ENCODE measurements at places on chromosomes 16 and 17. TPM values are rescaled to one million over a fixed set of nuclear protein-coding genes. Genes with fewer than 3 reads are reported as not detected.

- DNase-seq, result no peak
Observed at GRCh38 chr16:83685615-83686165, 122.1 kb upstream of the HSBP1 start.

- DNase-seq, result no peak
Observed at GRCh38 chr17:82776454-82776853, 24.6 kb downstream of the TBCD start.

DNA sequence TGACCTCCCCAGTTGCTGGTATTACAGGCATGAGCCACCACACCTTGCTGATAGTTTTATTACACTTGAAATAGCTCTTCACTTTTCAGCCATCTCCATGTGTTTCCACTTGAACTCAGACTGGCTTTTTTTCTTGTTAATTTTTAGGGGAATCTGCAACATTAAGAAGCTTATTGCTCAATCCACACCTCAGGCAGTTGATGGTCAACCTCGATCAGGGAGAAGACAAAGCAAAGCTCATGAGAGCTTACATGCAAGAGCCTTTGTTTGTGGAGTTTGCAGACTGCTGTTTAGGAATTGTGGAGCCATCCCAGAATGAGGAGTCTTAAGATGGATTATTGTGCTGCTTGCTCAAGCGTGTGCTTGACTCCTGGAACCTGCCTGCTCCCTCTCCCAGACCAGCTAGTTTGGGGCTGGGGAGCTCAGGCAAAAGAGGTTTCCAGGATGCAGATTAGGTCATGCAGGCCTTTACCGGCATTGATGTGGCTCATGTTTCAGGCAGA is 8.6 kb downstream of the ZNHIT3 start:
- DNase-seq, result no peak

The SLC16A3 gene
- 6.4 TPM for total RNA-seq

GRCh38 chr17:69669441-69670178 is 255.1 kb downstream of the MAP2K6 start:
- no peak for DNase-seq

GRCh38 chr17:42898147-42898811 is 2.3 kb upstream of the G6PC1 start:
- DNase-seq, result no peak

The XAF1 gene
- total RNA-seq, result 69.6 TPM

- DNase-seq, result no peak
Observed at GRCh38 chr17:40323391-40324381, 14.7 kb downstream of the RARA start.

DNA sequence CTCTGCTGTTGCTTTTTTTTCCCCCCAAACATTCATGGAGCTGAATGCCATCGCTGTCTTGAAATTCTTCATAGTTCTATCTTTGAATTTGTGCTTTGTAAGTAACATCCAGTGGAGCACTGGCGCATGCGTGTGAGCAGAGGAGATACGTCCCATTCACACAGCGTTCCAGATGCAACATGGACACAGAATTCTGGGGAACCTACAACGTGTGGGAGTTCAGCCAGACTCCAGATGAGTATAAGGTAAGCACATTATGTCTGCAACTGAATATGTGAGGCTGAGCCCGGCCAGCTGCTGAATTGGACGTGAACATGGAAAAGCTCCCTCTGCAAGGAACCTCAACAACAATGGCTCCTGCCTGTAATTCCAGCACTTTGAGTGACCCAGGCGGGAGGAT is 4.3 kb upstream of the ATP1B2 start:
- DNase-seq, result no peak

GRCh38 chr17:40978575-40979151 is 5.5 kb downstream of the KRT40 start:
- no peak for DNase-seq

DNA sequence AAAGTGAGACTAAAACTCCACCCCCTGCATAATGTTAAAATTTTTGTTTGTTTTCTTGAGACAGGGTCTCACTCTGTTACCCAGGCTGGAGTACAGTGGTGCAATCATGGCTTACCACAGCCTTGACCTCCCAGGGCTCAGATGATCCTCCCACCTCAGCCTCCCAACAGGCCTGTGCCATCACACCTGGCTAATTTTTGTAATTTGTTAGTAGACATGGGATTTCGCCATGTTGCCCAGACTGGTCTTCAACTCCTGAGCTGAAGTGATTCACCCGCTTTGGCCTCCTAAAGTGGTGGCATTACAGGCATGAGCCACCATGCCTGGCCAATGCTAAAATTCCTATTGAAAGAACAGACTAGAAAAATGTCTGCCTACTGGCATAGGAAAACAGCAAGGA is 103.8 kb downstream of the TRIM37 start:
- no peak for DNase-seq

The GPR142 gene
- total RNA-seq, result not detected

DNA sequence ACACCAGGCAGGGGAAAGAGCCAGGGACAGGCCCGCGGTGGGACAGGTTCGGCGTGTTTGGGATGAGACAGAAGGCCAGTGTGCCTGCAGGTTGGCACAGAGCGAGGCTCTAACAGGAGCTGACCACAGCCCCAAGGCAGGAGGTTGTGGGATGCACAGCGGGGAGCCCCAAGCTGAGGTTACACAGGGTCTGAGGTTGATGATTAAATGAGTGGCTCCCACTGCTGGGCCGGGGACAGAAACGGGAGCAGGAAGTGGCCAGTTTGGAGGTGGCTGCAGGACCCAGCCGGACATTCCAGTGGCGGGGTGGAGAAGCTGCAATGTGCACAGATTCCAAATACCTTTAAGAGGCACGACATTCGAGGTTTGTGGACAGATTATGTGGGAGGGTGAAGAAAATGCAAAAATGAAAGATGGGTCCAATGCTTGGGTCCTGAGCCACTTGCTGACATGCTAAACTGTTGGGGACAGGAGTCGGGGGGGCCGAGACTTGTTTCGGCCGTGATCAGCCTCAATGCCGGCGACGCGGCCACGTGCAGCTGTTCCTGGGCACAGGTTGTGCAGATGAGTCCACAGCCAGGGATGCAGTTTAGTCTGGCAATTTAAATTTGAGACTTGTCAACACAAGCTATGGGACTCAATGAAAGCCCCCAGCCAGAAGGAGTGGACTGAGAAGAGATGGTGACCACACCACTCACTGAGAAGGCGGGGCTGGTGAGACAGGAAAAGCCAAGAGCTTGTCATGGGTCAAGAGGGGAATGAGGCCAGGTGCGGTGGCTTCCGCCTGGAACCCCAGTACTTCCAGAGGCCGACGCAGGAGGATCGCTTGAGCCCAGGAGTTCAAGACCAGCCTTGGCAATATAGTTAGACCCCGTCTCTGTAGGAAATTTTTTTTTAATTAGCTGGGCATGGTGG is 8.7 kb downstream of the ENPP7 start:
- DNase-seq, result no peak

The CTRB1 gene
- total RNA-seq, result not detected

The KRTAP3-1 gene
- total RNA-seq, result not detected

The C17orf78 gene
- not detected for total RNA-seq

GRCh38 chr17:10699856-10700255 is 2.5 kb downstream of the ADPRM start:
- no peak for DNase-seq

DNA sequence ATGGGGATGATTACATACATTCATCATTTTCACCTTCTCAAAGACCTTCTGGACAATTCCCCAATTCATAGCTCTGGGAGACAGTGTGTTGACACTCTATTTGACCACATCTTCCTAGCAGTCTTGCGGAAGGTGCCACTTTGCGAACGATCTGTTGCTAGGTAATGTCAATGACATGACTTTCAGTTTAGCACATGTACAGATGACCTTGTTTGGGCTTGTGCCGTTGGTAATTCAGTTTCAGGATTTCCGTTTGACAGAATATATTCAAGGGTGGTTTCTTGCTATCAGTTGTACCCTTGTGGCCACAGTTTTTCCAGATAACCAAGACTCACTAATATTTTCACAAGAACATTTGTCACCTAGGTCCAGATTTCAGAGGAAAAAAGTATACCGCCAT is 478.2 kb downstream of the WWOX start:
- DNase-seq, result no peak

DNA sequence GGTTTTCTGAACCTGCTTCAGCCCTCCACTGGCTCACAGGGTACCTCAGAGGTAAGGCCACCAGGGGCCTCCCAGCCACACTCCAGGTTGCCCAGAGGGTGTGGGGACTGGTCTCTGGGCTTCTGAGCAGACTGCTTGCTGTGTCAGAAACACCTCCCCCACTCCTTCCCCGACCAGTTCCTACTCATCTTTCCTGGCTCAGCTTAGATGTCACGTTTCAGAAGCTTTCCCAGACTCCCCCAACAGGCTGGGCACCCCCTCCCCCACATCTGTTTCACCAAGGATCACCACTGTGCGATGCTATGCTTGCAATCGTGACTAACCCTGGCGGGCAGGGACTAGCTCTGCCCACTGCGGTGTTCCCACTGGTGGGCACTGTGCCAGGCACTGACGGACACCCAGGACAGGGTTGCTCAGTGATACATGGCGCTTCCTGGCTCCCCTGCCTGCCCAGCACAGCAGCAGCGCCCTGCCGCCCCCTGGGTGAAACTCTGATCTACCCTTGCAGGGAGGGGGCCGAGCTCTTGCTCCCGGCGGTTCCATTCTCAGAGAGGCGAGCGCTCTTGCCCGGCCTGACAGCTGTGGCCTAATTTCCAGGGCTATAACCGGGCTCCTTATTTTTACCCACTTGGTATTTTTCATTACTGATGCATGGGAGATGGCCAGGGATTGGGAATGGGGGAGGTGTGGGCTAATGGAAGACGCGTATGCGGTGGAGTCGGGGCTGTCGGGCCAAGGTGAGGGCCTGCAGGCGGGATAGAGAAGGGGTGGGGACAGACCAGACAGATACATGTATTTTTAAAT is 29.4 kb upstream of the MTSS2 start:
- peak; percentile 80 for DNase-seq

DNA sequence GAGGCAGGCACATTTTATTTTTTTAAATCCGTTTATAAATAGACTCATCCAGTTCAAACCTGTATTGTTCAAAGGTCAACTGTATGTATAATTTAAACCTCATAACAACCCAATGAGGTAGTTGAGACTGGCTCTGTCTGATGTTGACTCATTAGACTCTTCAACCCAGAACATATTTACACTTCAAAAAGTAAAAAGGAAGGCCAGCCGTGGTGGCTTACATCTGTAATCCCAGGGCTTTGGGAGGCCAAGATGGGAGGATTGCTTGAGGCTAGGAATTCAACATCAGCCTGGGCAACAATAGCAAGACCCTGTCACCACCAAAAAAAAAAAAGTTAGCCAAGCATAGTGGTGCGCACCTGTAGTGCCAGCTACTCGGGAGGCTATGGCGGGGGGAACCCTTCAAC is 32.5 kb upstream of the DHRS7B start:
- DNase-seq, result no peak

DNA sequence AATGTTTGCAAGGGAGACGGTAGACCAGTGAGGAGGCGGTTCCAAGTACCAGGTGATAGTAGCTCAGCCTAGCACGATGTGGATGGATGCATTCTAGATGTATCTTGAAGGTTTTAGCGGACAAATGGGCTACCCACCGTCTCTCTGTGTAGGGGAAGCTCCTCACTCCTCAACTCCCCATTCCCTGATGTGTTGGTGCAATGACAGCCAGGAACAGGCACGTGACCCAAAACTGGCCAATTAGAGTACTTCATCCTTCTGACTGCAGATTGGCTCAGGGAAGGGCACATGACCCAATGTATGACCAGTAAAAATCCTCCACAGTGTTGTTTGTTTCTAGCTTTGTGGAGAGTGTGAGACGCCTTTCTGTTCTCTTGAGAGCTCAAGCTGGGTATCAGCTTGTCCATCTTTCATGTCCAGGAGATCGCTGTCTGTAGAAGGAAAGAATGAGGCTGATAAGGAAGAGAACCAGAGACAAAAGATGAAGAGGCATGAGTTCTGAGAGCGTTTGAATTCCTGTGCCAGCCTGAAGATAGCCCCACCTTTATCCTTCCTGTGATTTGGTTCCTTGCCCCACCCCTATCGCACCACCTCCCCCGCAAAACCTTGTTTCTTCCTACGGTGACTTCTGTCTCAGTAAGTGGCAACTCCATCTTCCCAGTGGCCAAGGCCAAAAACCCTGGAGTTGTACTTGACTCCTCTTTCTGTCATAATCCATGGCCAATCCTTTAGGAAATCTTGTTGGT is 2.3 kb upstream of the BORCS6 start:
- DNase-seq, result peak; percentile 68

The CCL16 gene
- 48.9 TPM for total RNA-seq

DNA sequence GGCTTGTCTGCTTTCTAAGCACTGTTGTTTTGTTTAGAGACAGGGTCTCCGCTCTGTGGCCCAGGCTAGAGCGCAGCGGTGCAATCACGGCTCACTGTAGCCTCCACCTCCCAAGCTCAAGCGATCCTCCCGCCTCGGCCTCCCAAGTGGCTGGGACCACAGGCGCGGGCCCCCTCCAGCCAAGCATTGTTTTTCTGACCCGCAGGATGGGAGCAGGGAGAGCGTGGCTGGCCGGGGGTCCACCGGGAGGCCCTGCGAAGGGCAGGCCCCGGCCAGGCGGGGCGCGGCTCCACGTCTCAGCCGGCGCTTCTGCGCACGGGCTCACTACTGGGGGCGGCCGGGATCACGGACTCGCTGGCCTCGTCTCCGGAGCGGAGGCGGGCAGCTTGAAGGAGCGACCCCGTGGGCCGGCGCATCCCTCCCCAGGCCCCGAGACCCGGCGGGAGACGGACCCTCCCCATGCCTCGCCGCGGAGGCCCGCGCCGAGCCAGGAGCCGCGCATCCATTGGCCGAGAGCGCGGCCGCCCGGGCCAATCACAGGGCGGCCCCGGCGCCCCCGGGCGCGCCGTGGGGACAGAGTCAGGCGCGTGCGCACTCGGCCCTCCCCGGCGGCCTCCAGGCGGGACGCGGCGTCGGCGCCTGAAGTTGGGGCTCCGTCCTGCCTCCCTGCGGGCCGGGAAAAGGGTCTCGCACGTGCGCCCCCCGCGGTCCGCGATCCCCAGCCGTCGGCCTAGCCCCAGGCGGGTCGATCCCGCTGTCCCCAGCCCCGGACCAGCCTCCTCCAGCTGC is 24.9 kb downstream of the ACTG1 start:
- DNase-seq, result peak; percentile 81

- peak; percentile 24 for DNase-seq
Observed at GRCh38 chr17:44917456-44917855, 2.2 kb upstream of the GFAP start.

DNA sequence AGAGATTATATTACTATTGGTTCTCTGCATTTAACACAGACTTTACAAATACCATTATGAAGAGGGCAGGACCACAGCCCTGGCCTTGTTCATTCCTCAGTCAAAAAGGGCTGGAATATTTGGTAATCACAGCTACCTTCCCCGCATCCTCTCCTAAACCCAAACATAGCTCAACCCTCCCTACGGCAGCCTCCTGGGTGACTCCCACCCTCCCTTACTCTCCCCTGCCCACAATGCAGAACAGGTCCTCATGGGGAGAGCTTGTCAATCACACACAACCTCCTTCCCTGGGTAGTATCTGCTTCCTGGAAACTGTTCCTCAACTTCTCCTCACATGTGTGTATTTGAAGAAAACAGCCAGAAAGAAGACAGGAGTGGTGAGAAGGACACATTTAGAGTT is 224.2 kb downstream of the C16orf78 start:
- DNase-seq, result no peak

The CHST4 gene
- total RNA-seq, result 2.5 TPM

- no peak for DNase-seq
Observed at GRCh38 chr17:40095944-40096791, 4.2 kb downstream of the NR1D1 start.

GRCh38 chr16:79639576-79640311 is 39.2 kb upstream of the MAF start:
- no peak for DNase-seq
